ENCODE measurements at places on chromosomes 7 and 10. TPM values are rescaled to one million over a fixed set of nuclear protein-coding genes. Genes with fewer than 3 reads are reported as not detected.

Gene SPOCK2
- not detected for total RNA-seq

Gene VIPR2
- not detected for total RNA-seq

Gene SFTPA1
- total RNA-seq = not detected

Gene SPDYE5
- not detected for total RNA-seq

Gene PARD3
- total RNA-seq = 54.0 TPM

Gene PDGFA
- 24.8 TPM for total RNA-seq

Gene LRIT1
- total RNA-seq = not detected

Gene LLCFC1
- not detected for total RNA-seq

Gene DHTKD1
- total RNA-seq = 19.0 TPM

Gene NSMCE4A
- total RNA-seq = 48.8 TPM

Gene SLC12A9
- total RNA-seq = 17.8 TPM

Gene COBL
- total RNA-seq = not detected

Gene ZNF716
- total RNA-seq = not detected

Measured in SJSA1 (cell line).